Calu3 (cell line): ENCODE measurements at places on chromosomes 11 and 22.

DNA sequence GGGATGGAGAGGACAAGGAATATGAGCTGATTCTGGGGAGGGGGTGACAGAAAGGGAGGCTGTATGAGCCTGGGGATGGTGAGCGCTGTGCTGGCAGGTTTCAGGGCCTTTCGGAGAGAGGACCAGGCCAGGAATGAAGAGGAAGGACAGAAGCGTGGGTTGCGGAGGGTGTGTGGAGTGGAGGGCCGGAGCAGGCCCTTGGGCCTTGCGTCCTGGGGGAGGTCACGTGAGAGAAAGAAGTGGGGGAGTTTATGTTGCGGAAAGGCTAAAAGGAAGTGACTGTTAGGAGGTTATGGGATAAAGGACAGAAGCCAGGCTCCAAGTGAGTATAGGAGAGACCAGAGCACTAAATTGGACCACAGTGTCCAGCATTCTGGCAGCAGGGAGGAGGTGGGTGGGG, 17.5 kb downstream of the BCR start:
- no peak for DNase-seq

DNA sequence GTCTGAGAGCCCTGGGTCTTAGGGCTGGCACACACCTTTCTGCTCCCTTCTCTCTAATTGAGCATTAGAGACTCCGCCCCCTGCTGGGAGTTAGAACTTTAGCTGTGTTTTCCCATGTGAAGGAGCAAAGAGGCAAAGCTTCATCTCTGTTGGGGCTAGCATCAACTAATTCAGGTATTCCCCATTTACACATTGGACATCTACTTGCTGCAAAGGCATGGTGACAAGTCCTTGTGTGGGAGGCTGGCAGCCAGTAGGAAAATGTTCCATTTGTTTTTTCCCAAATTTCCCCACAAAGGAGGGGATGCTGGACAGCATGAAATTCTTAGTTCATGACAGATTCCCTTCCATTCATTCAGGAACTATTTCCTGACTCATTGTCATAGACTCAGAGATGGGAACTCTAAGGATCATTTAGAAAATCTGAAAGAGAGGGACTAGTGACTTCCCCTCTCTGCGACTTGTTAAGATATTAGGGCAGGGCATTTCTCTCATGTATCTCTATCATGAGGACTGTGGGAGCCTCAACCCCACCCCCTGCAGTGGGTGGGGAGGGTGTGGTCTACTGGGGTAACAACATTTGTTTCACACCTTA, 3.6 kb downstream of the CD44 start:
- peak; percentile 67 for DNase-seq

- peak; percentile 81 for DNase-seq
These were observed at the start of the genes NLRP14 and ZNF214 for GRCh38 chr11:7020183-7020917. Gene NLRP14, plus strand, starts transcription at chr11:7020479. Its CDS starts 18,108 bp downstream, at chr11:7038587. Gene ZNF214, minus strand, starts transcription at chr11:7020346. Its CDS starts 17,511 bp downstream, at chr11:7002835.

GRCh38 chr11:13907678-13908077, 54.8 kb upstream of the SPON1 start:
- no peak for DNase-seq

DNA sequence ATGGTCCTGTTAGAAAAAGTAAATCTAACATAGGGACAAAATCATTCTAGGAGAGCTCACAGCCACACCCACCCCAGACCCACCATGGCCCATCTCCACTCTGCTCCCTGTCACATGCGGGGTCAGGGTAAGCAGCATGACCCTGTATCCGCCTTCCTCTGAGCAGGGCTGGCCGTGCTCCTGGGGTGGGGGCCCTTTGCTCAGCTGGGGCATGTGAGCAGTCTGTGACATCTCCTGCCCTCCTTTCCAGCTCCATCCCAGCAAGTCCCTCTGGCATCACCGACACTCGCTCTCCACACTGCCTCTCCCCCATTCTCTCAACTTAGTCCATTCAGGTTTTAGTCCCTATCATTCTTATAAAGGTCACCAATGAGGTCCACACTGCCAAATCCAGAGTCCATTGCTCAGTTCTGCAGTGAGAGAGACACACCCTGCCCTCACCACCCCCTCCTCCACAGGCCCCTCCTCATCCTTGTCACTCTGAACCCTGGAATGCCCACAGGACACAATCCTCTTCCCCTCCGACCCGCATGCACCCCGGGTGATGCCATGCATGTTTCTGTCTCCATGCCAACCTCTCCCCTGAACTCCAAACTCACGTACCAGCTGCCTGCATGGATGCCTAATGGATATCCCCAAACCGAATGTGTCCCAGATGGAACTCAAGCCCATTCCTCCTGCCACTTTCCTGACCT, 65.1 kb upstream of the PITPNB start:
- DNase-seq: no peak

DNA sequence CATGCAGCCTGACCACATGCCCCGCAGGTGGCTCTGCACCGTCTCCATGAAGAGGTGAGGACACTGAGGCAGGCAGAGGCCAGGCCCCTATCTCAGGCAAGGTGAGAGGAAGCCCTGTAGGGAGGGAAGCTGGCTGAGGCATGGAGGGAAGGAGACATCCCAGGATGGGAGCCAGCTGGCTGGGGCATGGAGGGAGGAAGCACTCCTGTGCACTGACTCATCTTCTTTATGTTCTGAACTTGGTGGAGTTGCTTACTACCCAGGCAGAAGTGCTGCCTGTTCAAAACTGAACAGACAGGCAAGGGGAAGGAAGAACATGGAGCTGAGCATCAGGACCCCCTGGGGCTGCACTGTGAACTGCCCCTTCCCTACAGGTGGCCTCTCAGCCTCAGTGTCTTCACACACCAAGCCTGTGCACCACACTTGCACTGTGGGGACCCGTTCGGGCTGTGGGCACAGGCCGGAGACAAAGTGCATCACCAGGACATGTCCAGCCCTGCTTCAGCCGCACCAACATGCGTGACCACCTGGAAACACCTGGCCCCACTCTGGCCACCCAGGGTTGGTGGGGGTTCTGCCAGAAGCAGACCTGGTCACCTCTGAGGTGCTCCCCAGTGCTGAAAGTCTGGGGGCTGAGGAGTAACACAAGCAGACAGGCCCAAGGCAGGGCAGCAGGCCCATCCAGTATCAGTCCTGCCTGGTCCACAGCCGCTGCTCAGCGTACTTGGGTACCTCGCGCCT, 55.5 kb downstream of the DGCR2 start:
- DNase-seq: no peak

- DNase-seq: no peak
These were observed 6.5 kb downstream of the ARSA start for GRCh38 chr22:50621356-50621880.

DNA sequence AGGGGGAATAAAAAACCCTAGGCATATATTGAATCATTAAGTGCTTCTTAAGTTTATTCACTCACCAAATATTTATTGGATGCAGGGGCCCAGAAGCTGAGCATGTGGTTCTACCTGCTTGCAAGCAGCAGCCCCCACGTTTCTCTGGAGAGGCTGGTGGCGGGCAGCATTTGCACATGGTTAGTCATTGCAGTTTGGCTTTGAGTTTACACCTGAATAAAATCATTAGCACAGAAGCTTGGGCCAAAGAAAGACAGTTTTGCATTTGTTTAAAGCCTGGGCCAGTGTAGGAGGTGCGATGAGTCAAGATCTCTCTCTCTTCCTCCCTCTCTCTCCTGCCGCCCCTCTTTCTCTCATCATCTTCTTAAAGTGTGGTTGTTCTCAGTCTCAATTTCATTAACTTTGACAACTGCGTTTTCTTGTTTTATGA, 72.6 kb downstream of the C22orf31 start:
- no peak for DNase-seq

DNA sequence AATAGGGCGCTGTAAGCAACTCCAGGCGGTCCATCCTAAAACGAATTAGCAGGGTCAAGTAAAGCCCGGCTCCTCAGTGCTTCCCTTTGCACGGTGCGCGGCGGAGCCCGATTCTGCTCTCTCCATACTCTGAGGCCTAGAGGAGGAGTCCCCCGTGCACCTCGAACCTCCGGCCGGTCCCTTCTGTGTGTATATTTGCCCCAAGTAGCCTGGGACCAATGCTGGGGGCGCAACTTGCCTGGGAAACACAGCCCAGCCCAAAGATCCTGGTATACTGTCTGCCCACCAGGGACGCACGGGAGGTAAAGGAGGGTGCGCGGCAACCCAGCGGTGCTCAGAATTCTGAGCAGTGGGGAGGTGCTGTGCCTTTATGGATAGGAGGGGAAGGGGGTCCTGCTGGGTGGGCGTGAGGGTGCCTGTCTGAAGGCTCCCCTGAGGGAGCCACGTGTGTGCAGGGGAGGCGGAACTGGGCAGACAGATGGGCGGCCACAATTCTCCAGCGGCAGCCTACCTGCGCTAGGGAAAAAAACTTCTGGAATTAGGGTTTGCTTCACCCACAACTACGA, 4.8 kb upstream of the TBX1 start:
- DNase-seq: no peak

GRCh38 chr11:67054346-67054835, 2.3 kb upstream of the RHOD start:
- peak; percentile 68 for DNase-seq

- DNase-seq: no peak
These were observed 14.0 kb downstream of the MYRF start for GRCh38 chr11:61766353-61766841.

DNA sequence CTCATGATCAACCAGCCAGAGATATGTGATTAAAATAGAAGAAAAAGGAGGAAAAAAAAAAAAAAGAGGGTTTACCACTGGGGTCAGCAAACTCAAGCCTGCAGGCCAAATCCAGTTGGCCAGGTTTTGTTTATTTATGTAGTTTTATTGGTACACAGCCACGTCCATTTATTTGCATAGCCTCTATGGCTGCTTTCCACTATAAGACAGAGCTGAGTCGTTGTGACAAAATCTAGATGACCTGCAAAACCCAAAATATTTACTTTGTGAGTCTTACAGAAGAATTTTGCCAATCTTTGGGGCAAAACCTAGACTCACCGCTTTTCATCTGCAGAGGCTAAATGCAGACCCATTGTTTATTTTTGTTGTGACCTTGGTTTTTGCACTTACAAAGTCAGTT, 87.1 kb downstream of the TENM4 start:
- DNase-seq: no peak

GRCh38 chr11:44790211-44790610, 63.4 kb downstream of the TSPAN18 start:
- DNase-seq: no peak

DNA sequence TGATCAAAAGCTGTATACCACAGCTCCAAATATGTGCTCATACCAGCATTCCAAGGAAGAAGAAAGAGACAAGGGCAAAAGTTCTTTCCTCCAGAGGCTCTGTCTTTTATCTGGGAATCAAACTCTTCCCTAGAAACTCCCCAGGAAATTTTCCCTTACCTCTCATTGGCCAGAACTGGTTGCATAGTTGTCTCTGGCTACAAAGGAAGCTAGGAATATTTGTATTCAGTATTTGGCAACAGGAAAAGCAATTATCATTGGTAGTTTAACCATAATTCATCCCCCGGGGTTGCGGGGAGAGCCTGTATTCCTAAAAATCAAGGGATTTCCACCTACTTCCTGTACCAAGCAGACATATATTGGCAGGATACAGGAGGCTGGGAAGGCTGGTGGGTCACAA, 10.5 kb upstream of the ZFTA start:
- no peak for DNase-seq

DNA sequence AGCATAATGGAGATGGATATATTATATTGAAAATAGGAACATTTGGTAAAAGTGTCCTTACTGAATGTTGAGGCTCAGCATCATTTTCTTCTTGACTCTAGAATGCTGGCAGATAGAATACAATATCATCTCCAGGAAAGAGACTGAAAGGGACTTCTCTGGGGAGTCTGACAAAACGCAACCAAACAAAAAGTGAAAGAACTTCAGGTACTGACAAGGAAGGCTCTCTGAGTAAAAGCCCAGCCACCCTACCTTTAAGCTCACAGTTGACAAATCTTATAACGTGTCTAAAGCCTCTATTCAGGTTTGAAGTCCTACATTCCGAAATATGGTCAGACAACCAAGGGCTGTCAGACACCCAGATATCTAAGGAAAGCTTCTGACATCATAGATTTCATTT, 590.8 kb downstream of the SOX6 start:
- DNase-seq: no peak

- DNase-seq: no peak
These were observed 94.1 kb upstream of the PRDM11 start for GRCh38 chr11:45052361-45052760.

DNA sequence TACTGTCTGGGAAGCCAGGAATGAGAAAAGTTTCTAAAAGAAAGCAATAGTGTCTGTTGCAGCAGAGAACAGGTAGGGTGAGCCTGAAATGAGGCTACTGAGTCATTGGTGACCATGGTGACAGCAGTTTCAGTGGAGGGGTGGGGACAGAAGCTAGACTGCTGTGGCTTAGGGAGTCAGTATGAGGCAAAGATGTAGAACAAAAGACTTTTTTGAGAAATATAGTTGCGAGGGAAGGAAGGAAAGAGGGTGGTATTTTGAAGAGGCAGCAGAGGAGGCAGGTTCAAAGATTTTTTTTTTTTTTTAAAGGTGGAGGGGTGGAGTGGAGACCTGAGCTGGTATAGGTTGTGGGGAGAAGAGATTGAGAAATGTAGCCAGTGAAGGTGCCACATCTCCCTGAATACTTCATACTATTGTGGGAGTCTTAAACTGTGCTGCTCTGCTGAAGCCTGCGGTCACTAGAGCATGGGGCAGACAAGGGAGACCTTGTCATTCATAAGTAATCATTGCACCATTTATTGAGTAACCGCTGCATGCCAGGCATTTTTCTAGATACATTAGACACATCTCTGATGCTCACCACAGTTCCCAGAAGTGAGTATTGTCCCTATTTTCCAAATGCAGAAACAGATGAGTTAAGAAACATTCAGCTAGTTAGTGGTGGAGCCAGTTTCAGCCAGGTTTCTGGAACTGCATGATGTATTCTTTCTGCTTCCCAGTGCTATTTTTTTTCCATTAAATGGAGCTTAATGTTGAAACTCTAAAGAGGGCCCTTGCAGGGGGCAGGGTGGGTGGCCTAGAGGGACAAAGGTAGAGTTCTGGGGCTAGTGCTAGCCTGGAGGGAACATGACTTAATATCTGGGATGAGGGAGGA, 49.9 kb downstream of the STIM1 start:
- peak; percentile 82 for DNase-seq

DNA sequence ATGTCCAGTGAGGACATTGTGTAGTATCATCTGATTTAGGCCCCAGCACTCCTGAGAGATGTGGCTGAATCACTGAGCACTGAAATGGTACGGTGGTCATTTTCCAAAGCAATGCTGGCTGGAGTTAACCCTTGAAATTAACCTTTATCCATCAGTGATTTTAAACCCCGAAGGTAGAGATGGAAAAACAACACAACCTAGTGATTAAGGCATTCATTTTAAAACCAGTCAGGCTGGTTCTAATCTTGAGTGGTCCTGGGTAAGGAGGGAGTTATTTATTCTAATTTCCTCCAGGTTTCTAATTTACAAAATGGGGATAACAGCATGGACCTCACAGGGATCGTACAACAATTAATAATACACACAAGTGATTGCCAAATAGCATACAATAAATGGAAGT, 6.6 kb upstream of the CSNK2A3 start:
- no peak for DNase-seq

DNA sequence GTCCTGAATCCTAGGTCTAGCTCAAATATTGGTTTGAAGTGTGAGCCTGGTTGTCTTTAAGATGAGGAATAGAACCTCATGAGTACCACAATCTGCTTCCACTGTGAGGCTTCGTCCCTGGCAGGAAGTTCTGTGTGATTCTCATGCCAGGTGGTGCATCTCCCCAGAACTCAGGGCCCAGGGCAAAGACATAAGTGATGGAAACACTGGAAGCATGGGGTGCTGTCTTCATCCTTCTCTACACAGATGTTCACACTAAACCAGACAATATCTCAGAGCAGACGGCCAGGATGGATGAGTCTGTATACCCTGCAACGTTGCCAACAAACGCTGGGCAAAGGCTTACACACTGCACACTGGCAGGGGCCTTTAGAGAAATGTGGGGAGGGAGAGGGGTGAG, 475.9 kb upstream of the B3GAT1 start:
- DNase-seq: no peak
